ENCODE measurements at places on chromosomes 4 and X.

- DNase-seq = no peak
These were observed 75.7 kb downstream of the AGTR2 start for GRCh38 chrX:116246261-116246660.

GRCh38 chr4:96170198-96170597 is 330.3 kb downstream of the PDHA2 start:
- no peak for DNase-seq

GRCh38 chrX:57817302-57817701 is 93.0 kb downstream of the ZXDA start:
- DNase-seq = no peak

GRCh38 chrX:126170720-126171119 is 4.6 kb upstream of the DCAF12L2 start:
- no peak for DNase-seq

DNA sequence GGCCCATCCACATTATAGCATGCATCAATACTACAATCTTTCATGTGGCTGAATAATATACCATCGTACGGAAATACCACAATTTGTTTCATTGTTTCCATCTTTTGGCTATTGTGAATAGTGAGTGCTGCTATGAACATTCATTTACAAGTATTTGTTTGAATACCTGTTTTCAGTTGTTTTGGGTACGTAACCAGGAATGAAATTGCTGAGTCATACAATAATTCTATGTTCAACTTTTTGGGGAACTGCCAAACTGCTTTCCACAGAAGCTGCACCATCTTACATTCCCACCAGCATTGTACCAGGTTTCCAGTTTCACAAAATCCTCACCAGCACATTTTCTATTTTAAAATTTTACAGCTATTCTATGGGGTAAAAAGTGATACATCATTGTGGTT is 28.5 kb upstream of the MANBA start:
- no peak for DNase-seq

DNA sequence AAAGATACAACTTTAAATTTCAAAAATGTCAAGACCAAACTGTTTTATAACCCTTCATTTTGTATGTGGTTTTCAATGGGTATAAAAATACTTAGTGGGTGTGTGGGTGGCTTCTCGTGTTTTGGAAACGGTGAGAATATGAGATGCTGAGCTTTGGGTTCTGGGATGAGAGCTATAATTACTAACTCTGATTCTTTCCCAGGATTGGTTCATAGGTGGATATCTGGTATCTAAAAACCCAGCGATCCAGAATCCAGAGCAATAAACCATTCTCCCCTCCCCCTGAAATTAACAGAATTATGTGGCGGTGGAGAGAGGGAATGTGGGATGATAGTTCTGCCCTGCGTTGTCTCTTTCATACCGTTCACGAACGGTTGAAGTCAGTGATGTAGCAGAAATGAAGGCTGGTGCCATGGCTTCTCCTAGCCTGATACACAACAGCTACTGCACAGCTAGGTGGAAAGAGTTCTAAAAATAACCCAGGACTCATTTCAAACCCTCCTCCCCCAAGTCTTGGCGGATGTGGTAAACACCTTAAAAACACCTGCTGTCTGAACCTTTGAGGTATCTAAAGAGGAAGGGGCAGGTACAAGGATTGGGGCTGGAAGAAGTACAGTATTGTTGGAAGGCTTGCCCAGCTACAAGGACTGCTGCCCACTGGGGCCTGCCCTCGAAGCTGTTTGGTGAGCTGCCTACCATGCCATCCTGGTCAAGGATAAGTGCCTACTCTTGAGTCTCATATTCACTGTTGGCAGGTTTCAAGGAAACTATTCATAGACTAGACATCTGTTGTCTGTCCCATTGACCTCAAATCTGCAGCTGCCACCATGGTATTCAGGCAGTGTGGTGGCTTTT is 44.5 kb downstream of the SEPTIN11 start:
- DNase-seq = peak; percentile 12

GRCh38 chrX:119228512-119229252 is 7.4 kb upstream of the PGRMC1 start:
- DNase-seq = no peak

DNA sequence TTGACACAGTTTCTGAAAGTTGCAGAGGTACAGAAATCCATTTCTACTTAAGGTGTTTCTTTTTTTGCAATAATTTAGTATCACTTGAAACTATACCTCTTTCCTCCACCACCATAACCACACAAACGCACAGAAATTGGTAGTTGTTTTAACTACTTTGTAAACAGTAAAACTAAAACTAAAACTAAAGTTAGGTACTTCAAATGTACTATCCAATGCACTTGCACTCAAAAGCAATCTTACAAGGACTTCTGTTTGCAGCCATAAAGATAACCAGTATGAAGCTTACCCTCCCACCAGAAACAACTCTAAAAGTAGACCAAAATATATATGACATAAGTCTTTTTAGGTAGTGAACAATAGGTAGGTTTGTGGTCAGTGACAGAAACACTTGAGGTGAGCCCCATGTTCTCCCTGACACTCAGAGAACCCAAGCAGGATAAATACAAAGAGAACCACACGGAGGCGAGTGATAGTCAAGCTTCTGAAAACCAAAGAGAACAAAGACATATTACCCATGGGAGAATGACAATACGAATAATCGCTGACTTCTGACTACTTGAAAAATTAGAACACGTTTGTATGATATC is 72.2 kb upstream of the VBP1 start:
- DNase-seq = no peak

- no peak for DNase-seq
These were observed 42.5 kb upstream of the BBS12 start for GRCh38 chr4:122689972-122690371.

DNA sequence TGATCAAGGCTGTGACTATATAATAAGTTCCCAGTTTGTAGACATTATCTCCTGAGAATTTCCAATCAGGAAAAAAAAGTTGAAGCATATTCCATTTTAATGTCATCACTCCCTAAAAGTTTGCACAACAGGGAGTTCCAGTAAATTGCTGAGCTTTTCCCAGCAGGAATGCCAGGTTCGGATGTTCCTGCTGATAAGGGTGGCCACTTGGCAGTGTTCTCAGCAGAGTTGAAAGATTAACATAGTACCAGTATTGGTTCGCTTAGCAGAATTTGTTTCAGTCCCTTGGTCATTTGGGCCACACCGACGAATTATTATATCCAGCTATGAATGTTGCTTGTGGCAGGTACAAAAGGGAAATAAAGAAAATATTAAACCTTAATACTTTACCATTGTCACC is 5.2 kb upstream of the CXCL2 start:
- no peak for DNase-seq

- DNase-seq = no peak
These were observed 25.8 kb downstream of the NPY2R start for GRCh38 chr4:155234206-155234605.

DNA sequence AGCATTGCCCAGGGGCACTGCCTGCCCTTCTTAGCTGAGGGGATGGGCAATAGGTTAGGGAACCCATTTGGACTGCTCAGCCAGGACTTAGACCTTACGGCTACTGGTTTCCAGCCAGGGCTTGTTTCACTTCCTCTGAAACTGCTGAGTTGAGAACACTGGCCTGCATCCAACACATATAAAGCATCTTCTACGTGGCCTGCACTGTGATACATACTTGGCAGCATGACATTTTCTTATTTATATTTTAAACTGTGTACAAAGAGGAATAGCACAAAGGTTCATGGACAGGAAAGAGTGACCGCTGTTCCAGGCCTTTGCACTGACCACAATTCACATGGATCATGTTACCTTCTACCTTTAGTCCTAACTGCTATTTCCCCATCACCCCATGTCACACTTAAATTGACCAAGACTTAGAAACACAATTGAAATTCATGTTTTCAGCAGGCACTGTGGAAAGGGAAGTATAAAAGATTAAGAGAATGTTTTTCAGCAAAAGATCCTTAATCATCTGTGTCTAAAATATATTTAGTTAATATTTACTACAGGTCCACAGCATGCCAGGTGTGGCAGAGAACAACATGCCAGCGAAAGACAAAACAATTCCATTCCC is 43.7 kb downstream of the NLGN4X start:
- no peak for DNase-seq

GRCh38 chr4:173252024-173252935 is 81.9 kb downstream of the HMGB2 start:
- DNase-seq = no peak

DNA sequence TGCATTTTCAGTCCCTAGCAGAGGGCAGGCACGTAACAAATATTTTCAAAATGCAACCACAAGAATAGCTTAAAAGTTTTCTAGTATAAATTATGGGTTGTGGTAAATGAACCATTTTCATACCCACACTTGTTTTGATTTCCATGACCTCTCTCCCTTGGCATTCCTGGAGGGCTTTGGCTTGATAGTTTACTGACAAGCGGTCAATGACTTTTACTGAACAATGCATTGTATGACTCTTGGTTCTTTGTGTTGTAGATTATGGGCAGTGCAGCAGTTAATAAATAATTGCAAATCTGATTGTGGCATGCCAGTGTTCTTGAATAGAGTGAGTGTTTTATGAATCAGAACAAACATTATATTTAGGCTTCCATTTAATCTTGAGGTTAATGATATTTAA is 285.2 kb upstream of the ARX start:
- no peak for DNase-seq

- no peak for DNase-seq
These were observed 107.4 kb downstream of the MAML3 start for GRCh38 chr4:140046543-140046942.

DNA sequence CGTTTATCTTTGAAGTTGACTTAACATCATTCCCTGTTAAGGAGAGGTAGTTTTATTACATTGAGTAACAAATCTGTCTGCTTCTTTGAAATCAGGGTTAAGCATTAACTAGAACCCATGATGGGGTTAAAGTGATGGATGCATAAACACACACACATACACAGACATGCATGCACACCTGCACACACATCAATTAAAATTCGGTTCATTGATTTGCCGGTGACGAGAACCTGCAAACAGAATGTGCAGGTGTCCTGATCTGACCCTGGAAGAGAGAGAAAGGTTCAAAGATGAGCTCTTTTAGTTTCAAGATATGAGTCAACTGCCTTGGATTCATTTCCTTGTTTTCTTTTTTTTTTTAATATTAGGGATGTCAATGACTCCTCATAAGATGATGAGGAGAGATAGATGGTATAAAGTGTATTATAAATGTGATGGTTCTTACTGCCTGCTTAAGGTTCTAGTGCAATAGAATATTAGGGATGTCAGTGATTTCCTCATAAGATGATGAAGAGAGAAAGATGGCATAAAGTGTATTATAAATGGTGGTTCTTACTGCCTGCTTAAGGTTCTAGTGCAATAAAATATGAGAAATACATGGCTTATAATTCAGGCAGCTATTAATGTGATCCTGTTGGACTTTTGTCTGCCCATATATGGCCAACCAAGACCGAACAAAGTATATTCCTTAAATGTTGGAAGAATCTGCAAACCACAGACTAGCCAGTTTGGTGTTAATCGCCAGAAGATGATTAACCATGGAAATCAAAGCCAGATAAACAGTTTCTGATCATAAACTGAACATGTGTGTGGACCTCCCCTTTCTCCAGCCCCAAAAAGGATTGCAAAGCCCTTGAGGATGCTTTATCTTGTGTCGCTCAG is 14.1 kb upstream of the CD99 start:
- DNase-seq = no peak

DNA sequence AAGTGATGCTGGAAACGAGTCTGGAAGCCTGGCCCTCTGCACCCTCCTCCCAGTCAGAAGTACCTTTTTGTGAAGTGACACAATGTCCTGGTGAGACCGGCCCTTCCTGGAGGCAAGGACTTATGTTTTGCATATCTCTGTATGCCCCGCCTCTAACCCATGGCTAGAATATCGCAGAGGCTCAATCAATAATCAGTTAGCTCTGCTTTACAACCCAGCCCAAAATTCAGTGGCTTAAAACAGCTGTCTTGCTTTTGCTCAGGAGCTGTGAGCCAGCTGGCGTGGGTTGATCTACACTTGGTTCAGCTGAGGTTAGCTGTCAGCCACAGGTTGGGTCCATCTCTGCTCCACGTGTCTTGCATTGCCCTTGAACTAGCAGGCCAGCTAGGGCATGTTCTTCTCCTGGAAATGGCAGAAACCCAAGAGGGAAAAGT is 98.8 kb upstream of the METTL14 start:
- DNase-seq = no peak

Measured in activated CD8-positive, alpha-beta memory T cell treated with anti-CD3 and anti-CD28 coated beads for 4 hours (primary cell).